ENCODE measurements at places on chromosomes 2 and 18.

DNA sequence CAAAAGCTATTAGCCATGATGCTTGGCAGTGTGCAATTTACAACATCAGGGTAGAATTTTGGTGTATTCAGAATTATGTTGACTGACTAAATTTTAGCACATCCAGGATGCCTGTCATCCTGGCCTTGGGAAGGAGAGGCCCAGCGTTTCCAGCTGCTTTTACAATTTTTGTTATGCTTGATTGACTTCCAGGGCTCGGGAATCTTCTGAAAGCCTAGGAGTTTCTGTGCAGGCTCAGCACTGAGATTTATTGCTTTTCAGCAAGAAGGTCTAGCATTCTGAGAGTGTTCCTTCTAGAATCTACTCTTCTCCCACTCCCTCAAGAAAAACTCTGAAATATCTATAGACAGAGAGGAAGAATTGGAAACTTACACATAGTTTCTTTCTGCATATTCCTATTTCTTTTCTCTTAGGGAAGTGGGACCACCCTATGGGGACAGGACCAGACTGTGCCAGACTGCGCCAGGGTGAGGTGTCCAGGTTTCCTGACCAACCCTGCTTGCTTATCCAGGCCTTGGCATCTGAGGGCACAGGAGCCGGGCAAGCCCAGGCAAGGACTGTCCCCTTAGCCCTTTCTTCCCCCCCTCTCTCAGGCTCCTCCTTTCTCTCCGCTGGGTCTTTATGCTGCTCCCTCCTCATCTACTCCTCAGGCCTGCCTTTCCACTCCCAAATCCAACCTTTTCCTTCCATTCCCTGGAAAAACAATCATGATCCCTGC, 26.9 kb downstream of the MAIP1 start:
- no peak for DNase-seq

- no peak for DNase-seq
Measured at GRCh38 chr18:34993289-34993688, 47.9 kb upstream of the MAPRE2 start.

DNA sequence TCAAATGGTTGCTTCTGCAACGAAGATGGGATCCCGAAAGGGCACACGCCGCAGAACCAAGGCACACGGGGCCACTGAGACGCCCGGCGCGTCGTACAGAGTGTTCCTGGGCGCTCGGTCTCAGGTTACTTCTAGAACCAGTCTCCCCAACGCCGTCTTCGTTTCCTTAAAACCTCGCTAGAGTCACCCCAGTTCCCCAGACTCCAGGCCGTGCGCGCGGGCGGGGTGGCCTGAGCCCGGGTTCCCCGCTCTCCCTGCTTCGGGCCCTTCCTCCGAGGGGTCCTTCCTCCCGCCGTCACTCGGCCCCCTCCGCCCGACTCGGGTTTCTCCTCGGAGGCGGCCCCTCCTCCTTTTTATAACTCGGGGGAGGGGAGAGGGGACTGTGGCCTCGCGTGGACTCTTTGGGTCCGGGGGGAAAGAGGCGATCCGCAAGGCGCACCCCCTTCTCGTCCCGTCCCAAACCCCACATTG, 774 bp upstream of the FZD7 start:
- DNase-seq, result peak; percentile 49

DNA sequence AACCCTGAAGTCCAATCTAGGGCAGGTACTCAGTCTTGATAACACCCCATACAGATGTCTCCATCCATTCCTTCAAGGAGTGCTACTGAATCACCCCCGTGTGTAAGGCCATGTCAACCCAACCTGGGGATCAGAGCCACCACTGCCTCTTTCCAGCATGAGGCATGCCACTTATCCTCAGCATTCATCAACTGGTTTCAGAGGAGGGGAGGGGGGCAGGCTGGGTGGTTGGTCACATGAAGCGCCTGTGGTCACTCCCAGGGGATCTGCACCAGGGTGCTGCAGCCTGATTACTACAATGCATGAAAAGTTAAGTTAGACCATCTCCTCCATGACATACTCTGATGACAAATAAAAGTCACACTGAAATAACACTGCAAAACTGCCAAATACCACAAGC, 65.0 kb downstream of the UXS1 start:
- no peak for DNase-seq

DNA sequence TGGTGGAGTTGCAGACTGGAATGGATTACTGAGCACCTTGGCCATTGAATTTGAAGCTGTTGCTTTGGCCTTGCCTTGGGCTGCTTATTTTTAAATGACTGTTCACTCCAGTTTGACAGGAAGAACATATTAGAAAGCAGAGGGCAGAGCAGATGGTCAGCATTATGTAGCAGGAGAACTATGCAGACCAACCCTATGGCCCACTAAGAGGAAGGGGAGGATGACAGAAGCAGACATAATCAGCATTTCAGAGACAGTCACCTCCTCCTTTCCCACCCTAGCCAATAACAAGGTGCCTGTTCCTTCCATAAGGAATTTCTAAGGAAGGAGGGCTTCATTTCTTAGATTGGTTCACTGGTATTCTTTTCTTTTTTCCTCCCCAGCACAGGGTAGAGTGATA, 2.4 kb downstream of the CHRNA1 start:
- no peak for DNase-seq

- peak; percentile 28 for DNase-seq
Measured at GRCh38 chr2:68689553-68690537, 44.8 kb upstream of the ARHGAP25 start.

DNA sequence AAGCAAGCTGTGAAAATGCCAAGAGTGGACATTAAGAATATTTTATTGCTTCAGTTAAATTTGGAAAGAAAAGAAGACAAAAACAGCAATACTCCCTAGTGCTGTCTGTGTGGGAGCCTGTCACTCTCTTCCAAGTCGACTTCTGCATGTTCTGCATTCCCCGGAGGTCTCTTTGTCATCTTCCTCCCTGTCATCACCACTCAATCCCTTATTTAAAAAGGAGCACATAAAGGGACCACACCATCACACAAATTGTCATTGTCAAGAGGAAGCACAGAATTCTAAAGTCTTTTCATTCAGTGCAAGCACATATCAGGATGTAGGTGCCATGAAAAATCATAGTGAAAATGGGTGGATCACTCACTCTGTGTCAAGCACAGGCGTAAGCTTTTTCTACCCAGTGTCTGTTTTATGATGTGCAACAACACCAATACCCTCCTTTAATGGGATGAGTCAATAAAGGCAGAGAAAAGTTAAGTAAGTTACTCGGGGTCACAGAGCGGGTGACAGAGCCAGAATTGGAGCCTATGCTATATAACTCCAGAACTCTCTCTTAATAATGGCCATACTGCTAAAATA, 222.4 kb upstream of the HNMT start:
- no peak for DNase-seq

DNA sequence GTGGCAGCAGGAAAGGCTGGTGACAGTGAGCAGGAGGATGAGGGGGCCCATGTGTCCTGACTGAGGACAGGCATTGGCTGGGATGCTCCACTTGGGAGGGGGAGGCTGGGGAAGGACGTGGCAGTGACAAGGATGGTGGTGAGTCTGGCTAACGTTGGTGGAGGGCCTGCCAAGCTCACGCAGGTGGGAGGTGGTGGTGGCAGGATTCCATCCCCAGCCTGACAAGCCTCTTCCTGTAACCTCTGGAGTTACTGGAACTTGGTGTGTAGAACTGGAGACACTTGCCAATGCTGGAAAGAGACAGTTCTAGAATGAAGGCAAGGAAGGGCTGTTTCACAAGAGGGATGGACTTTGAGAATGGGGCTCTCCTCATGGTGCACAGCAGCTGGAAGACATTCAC, 8.2 kb downstream of the PROM2 start:
- no peak for DNase-seq

- no peak for DNase-seq
Measured at GRCh38 chr2:96412307-96413258, 77.0 kb downstream of the NCAPH start.

GRCh38 chr18:23493654-23494053, 9.7 kb upstream of the RMC1 start:
- DNase-seq, result no peak

DNA sequence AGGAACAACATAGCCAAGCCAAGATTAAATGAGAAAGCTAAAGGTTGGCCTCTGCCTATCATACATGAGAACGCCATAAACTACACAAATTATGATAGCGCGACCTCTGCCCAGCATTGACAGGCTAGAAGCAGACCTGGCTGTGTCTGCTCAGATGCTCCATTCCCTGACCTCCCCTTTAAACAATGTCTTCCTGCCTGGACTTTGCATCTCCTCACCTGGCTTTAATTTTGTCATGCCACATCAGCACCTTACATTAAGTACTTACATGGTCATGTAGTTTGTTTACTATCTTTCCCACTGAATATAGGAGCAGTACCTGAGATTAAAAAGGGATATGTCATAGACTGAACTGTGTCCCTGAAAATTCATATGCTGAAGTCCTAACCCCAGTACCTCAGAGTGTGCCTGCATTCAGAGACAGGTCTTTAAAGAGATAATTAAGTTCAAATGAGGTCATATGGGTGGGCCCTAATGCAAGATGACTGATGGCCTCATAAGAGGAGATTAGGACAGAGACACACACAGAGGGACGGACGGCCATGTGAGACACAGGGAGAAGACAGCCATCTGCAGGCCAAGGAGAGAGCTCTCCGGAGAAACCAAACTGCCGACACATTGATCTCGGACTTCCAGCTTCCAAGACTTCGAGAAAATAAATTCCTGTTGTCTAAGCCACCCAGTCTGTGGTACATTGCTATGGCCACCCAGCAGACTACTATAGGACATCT, 103.7 kb downstream of the BIN1 start:
- no peak for DNase-seq

- no peak for DNase-seq
Measured at GRCh38 chr2:60496475-60496874, 57.0 kb downstream of the BCL11A start.

- no peak for DNase-seq
Measured at GRCh38 chr2:236676136-236676873, 106.7 kb downstream of the ACKR3 start.

DNA sequence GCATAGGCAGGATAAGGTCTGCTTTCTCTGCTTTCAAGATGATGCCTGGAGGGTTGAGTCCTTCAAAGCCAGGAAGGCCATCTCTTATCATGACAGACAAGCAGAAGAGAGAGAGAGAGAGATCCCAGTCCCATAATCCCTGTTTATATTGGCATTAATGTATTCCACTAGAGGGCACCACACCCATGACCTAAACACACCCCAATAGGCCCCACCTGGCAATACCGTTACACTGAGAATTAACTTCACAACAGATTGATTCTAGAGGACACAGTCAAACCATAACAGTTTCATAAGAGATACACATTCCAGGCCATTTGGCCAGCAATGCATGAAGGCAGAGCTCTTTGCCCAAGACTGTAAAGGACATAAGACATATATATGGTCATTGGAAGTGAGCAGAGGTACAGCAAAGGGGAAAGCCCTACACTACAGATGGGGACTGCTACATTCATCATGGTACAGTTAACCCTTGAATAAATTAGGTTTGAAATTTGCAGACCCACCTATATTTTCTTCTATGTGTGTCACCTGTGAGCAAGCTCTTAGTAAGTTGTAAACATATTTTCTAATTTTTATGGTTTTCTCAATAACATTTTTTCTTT, 1516.1 kb downstream of the RPIA start:
- DNase-seq, result no peak

DNA sequence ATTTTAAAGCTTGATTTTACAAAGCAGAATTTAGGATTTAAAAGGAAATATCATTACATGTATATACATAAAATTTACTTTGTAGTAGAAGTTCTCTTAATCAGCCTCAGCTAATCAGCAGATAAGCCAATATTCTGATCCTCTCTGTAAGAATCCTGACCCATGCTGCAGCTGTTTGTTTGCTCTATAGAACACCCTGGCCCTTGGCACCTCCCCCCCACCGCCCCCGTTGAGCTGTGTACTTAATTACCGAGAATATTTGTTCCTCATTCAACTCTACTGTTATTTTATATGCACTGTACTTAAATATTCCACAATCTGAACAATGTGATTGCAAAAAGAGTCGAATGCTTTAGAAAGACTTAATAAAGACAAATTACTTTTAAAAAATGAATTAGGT, 98.0 kb downstream of the EVA1A start:
- no peak for DNase-seq

DNA sequence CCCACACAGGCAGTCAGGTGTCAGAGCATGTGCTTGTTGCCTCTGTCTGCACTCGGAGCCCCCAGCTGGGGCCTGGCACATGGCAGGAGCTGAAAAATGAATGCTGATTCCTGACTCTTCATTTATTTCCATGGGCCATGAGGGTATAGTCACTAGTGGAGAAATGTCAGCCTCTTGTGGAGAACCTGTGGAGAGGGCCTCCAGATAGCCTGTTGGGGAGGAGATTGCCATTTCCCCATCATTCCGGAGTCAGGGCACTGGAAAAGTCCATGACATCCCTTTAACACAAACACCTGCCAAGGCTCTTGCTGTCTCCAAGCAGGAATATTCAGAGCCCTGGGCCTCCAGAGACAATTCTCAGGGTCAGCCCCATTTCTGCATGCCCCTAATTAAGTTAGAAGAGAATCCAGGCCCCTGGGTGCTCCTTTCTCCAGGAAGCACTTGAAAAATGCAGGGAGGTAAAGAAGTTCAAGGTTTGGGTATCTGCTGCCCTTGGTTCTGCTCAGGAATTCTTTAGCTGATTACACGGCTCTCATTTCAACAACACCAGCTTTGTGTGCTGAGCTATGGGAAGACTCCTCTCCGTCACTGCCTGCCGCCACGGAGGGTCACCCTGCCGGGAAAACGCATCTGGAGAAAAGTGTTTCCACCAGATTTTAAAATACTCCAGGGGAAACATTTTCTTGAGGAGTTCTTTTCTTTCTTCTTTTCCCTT, 311.3 kb downstream of the MYCN start:
- DNase-seq, result no peak

GRCh38 chr2:191501561-191502168, 176.3 kb upstream of the NABP1 start:
- DNase-seq, result no peak

- DNase-seq, result no peak
Measured at GRCh38 chr2:54813584-54813983, 90.1 kb downstream of the EML6 start.

GRCh38 chr2:229870903-229871656, 50.7 kb downstream of the TRIP12 start:
- DNase-seq, result no peak

- no peak for DNase-seq
Measured at GRCh38 chr18:67577386-67577785, 60.9 kb upstream of the DSEL start.

GRCh38 chr2:191782351-191782750, 64.5 kb downstream of the CAVIN2 start:
- no peak for DNase-seq

- no peak for DNase-seq
Measured at GRCh38 chr2:79155826-79156476, 3.6 kb downstream of the REG3A start.

DNA sequence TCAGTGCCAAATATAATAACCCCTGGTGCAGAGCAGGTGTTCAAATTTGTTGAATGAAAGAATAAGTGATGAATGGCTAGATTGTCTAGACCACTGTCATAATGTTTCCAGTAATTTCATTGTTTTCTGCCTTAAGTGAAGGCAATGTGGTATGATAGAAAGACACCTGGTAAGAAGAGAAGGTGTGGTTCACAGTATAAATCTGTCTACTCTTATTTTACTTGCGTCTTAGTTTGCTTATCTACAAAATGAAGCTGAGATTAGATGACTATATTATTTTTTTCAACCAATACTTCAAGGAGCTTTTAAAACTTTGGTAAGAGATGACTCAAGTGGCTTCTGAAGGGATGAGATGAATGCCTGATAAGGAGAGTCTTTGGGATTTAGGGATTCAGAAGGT, 788.4 kb downstream of the EPHA4 start:
- DNase-seq, result no peak

All from stimulated activated CD8-positive, alpha-beta memory T cell treated with anti-CD3 and anti-CD28 coated beads, Interleukin-4, amount 100 ng/mL, for 48 hours (primary cell).